ENCODE measurements at places on chromosomes 5 and 9.

- DNase-seq, result no peak
Measured at GRCh38 chr9:38079461-38080031, 10.5 kb upstream of the SHB start.

GRCh38 chr9:109383356-109383755 is 62.5 kb upstream of the EPB41L4B start:
- DNase-seq, result no peak

GRCh38 chr9:38058452-38059232 is 10.4 kb downstream of the SHB start:
- no peak for DNase-seq

DNA sequence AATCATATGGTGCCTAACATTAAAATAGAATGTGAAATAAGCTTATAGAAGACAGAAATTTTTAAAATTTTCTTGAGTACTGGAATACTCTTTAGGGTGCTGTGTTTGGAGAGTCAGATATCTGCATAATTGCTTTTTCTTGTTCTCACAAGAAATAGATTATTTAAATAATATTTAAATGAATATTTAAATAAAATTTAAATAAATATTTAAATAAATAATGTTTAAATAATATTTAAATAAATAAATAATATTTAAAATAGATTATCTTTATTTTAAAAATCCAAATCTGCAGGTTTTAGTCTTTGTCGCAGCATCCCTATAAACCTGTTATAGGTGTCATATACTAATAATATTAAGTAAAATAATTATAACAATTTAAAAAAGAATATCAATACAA is 1589.4 kb downstream of the MAT2B start:
- DNase-seq, result no peak

GRCh38 chr5:159799701-159800100 is 116.6 kb upstream of the ADRA1B start:
- DNase-seq, result no peak

GRCh38 chr5:65927503-65928321 is 1.3 kb downstream of the ERBIN start:
- peak; percentile 4 for DNase-seq

GRCh38 chr9:110320651-110321445 is 16.8 kb downstream of the TXNDC8 start:
- no peak for DNase-seq

DNA sequence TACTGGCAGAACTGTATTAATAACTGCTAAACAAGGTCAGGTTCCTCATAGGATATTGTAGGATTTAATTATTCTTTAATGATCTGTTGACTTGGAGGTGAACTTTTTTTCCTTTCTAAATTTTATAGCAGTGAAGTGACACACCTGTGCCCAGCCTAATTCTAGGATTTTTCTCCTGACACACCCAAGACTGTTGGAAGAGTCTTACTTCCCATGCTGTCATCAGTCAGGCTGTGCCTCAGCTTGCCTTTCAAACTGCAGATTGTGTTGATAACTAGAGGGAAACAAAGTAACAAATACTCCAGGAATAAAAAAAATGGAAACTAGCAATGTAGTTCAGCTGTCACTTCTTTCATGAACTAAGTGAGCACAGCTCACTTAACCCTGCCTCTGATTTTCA is 22.0 kb downstream of the OTULIN start:
- DNase-seq, result no peak

GRCh38 chr5:172740428-172741205 is 30.4 kb downstream of the DUSP1 start:
- no peak for DNase-seq

DNA sequence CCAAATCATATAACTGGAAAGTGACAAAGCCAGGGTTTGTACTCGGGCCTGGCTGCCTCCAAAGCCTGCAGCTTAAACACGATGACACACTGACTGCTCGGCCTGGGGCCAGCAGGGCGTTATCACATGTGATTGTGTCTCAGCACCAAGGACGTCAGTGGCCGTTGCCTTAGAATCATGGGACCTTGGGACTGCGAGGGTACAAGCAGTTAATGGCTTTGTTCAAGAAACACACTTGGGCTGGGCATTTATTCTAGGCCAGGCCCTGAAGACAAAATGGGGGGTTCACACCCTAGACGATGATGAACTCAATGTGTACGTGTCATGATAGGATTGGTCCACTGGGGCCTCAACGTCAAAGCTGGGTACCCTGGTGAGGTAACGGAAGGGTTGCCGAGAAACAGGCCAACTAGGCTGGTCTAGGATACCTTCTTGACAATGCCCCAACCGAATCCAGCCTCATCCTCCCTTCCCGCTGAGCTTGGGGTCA is 13.0 kb downstream of the SH3PXD2B start:
- DNase-seq, result no peak

- DNase-seq, result no peak
Measured at GRCh38 chr9:85511746-85512145, 230.0 kb downstream of the AGTPBP1 start.

DNA sequence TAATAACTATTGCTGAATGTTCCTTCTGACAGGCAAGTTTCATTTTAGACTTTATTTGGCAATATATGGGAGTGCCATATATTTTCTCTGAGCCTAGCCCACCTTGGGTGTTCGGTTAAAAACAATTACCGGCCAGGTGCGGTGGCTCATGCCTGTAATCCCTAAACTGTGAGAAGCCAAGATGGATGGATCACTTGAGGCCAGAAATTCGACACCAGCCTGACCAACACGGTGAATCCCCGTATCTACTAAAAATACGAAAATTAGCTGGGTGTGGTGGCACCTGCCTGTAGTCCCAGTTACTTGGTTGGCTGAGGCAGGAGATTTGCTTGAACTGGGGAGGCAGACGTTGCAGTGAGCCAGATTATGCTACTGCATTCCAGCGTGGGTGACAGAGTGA is 47.9 kb downstream of the TNFSF15 start:
- no peak for DNase-seq

DNA sequence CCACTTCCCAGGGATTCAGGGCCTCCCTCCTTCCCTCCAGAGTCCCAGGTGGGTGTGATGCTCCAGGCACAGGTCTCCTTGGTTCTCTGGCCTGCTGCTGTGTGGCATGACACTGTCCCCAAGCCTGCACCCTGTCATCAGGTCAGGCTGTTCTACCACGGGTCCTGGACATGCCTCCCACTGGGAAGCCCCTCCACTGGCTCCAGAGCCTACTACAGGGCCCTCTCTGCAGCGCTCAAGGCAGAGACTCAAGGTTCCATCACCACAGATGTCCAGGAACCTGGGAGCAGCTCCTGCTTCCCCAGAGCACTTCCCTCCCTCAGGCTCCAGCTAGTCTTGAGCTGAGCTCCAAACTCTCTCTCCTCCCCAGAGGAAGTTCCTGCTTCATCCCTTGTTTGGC is 237.3 kb downstream of the PBX3 start:
- DNase-seq, result no peak

- no peak for DNase-seq
Measured at GRCh38 chr5:9401786-9402472, 143.9 kb downstream of the SEMA5A start.

All from CD4-positive, alpha-beta T cell (primary cell).